CD4-positive, alpha-beta T cell (primary cell): ENCODE measurements at places on chromosomes 7 and 10. TPM values are rescaled to one million over a fixed set of nuclear protein-coding genes. Genes with fewer than 3 reads are reported as not detected.

H2BK1 gene
- total RNA-seq = not detected

SGCE gene
- total RNA-seq = not detected

PVRIG gene
- 33.2 TPM for total RNA-seq

- DNase-seq = no peak
Measured at GRCh38 chr10:86393362-86393761, 26.8 kb upstream of the GRID1 start.

CALHM1 gene
- total RNA-seq = not detected

WASHC2C gene
- total RNA-seq = 62.9 TPM

CYP2C18 gene
- not detected for total RNA-seq

GRCh38 chr7:149261316-149261828 is 624 bp upstream of the ZNF783 start:
- DNase-seq = peak; percentile 49

CCDC146 gene
- total RNA-seq = 10.3 TPM

- DNase-seq = no peak
Measured at GRCh38 chr10:28906934-28907333, 229.6 kb downstream of the BAMBI start.

DNA sequence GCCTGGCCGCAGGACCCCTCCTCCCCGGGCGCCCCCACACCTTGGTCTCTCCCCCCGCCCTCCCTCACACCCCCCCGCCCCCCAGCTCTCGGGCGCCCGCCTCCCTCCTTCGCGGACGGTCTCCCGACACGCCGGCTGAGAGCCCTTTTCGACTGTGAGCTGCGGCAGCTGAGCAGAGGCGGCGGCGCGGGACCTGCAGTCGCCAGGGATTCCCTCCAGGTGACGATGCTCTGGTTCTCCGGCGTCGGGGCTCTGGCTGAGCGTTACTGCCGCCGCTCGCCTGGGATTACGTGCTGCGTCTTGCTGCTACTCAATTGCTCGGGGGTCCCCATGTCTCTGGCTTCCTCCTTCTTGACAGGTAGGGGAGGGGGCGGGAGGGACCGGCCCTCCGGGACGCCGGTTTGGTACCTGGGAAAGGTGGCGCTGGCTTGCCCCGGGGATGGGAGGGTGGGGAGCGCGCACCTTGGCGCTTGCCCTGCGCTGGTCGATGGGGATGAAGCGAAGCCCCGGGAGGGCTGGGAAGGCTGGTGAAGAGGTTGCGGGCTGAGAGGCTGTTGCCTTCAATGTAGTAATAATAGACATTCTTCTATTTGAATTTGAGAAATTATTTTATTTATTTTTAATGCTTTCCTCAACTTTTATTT is at the start of gene BMPER:
Gene BMPER, plus strand, starts transcription at position 151 of the 644 bp plus-strand sequence. Its CDS starts 75 bp downstream, at position 226.
- DNase-seq = no peak

- no peak for DNase-seq
Measured at GRCh38 chr10:84156768-84157167, 16.8 kb upstream of the GPR15LG start.
